Activated CD4-positive, alpha-beta memory T cell treated with anti-CD3 and anti-CD28 coated beads for 36 hours (primary cell): ENCODE measurements at places on chromosomes 11 and 22. TPM values are rescaled to one million over a fixed set of nuclear protein-coding genes. Genes with fewer than 3 reads are reported as not detected.

Gene INS
- not detected for total RNA-seq

Gene ADM2
- 7.4 TPM for total RNA-seq

Gene ART1
- not detected for total RNA-seq

Gene HIC2
- total RNA-seq: 3.7 TPM

GRCh38 chr11:44574610-44575287, 9.3 kb downstream of the CD82 start:
- peak; percentile 72 for DNase-seq

DNA sequence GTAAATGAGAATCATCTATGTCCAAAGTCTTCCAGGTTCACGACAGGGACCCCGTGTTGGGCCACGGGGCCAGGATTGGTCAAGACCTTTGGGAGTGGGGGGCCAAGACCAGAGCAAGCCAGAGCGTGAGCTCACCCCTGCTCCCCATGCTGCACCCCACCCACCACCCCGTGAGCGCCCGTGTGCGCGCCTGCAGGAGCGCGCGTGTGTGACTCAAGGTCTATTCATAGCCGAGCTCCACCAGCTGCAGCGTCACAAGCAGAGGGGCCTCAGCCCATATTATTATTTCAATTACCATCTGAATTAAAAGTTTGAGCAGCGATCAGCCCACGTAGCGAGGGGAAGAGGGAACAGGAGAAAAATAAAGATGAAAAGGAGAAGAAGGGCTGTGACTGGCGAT, 5.2 kb downstream of the KCNJ4 start:
- DNase-seq: no peak

- DNase-seq: no peak
Observed at GRCh38 chr22:23789638-23790037, 2.9 kb downstream of the SMARCB1 start.

- DNase-seq: no peak
Observed at GRCh38 chr11:29623144-29623722, 393.6 kb downstream of the KCNA4 start.

DNA sequence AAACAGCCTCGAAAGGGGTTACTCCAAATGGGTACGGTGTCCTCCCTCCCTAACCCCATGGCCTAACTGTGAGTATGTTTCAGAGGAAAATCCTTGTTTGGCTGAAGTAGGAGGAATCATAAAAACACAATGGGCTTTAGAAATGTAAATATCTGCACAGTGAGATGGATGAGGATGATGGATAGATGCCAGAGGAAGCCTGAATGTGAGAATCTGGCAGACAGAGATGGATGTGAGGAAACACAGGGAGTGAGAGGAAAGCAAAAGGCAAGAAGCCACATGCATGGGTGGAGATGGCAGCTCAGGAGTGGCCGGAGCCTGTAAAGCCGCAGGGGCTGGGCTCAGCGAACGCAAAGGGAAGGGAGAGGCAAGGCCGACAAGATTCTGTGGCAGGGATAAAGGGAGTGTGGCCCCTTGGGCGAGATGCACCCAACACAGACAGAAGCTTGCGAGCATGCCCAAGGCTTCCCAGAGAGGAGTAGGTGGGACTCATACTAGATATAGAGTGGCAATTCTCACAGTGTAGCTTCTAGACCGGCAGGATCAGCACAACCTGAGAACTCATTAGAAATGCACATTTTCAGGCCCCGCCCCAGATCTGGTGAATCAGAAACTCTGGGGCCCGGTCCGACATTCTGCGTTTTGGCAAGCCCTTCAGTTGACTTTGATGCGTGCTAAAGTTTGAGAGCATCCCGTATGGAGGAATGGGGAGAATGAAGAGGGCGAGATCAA, 237.3 kb upstream of the CADM1 start:
- DNase-seq: no peak

GRCh38 chr11:120192831-120193625, 17.8 kb upstream of the OAF start:
- DNase-seq: no peak
